ENCODE measurements at places on chromosomes 6 and 20.

GRCh38 chr6:22432060-22432459 is 135.2 kb upstream of the PRL start:
- no peak for DNase-seq

DNA sequence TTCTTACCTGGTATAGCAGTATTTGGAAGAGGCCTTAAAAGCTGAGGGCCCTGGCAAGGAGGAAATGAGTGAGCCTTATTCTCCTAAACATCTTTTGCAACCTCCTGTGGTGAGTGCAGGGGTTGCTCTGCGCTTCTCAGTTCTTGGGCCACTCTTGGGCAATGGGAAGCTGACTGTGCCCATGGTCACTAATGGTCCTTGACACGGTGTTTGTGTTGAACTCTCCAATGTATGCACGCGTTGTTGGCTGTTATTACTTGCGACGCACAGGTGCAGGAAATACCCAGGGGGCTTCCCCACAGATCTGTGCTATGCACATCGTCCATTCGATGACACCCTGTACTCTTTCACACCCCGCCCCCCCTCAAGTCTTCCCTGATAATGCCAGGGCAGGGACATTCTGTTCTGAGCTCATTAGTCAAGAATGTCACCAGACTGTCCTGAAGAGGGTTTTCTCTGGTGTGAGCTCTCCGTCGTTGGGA is 79.7 kb downstream of the EDN1 start:
- DNase-seq: no peak

GRCh38 chr6:44278315-44278714 is 8.1 kb downstream of the TMEM151B start:
- DNase-seq: no peak

DNA sequence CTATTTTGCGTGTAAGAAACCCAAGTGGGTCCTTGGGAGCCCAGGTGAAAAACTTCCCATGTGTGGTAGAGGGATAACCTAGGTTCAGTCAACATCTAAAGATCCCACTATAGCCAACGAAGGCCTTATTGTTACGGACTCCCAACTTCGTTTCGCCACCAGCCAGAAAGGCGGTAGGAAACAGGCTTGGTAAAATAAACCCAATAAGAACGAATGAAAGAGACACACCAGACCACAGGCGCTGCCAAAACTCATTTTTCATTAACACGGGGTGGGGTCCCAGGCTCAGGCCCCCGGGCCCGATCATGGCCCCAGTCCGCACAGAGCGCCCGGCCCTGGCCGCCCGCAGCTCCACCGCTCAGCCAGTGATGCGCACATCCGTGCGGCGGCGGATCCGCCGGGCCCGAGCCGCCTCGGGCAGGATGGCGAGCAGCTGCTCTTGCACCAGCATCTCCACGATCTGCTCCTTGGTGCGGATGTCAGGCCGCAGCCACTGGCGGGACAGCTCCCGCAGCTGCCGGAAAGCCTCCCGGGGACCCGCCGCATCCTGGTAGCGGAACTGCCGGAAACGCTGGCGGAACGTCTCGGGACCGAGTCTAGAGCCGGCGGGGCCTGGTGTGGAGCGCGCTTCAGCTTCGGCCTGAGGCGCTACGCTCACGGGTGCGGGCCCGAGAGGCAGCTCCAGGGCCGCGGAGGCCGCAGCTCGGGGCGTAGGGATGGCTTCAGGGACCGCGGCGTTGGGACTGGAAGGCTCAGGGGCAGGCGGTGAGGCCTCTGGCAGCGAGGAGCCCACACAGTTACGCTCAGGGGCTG is 709 bp downstream of the SCAND1 start:
- DNase-seq: peak; percentile 45

DNA sequence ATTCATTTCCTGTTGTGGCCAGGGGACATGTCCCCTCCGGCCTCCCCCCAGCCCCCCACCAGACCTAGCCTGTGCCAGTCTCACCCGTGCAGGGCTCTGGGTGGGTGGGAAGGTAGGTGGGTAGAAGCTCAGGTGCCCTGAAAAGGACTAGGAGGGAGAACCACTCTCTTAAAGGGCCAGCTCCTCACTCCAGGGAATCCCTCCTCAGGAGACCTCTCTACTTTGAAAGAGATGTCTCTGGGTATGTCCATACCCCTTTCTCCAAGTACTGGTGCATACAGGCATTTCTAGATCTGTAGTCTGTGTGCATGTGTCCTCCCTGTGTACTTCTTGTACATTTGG is 60.8 kb upstream of the EPB41L1 start:
- no peak for DNase-seq

DNA sequence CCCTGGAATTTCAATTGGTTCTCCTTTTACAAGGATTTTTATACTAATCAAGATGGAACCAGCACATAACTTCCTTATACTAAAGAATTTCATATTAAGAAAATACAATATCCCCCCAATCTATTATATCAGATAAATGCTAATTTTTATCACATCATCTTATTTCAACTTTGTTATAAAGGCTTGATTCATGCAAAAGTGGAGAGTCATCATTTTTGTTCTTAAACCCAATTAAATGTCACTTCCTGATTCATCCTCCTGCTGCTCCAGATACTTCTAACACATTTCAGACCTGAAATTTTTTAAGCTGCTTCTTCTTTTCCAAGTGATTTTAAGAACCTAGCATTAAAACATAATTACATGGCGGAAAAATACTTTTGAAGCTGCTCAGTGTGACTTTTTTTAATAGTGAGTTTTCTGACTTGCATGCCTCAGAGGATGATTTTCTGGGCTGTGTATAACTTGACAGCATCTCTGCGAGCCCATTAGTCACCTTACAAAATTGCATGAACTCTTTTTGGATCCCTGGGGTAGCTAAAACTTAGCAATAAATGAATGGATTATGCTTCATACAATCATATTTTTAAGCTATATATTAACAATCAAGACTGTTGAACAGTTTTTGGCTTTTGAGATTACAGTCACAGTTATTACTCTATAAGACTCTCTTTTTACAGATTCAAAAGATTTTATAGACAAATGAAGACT is 134.1 kb downstream of the ELOVL4 start:
- DNase-seq: no peak

- DNase-seq: no peak
These were observed 1.5 kb upstream of the PRSS35 start for GRCh38 chr6:83510791-83511190.

DNA sequence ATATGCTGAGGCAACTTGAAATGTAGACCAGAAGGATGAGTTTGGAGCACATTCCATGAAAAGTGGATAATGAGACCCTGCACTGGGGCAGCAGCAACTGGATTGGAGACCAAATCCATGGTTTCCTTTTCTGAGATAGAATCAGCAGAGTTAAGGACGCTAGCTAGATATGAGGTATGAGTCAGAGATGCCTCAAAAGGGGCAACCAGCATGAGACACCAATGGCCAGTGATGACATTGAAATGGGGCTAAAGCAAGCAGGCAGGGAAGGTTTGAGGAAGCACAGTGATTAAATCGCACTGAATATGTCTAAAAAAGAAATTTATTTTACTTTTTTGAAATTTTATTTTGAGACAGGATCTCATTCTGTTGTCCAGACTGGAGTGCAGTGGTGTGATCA is 802.4 kb downstream of the TFAP2A start:
- no peak for DNase-seq

GRCh38 chr6:54856129-54856528 is 9.6 kb downstream of the FAM83B start:
- no peak for DNase-seq

GRCh38 chr6:37024656-37025337 is 19.3 kb downstream of the FGD2 start:
- no peak for DNase-seq

- no peak for DNase-seq
These were observed 99.5 kb downstream of the FYN start for GRCh38 chr6:111773501-111774345.

GRCh38 chr6:161292145-161292544 is 18.3 kb upstream of the AGPAT4 start:
- DNase-seq: no peak

DNA sequence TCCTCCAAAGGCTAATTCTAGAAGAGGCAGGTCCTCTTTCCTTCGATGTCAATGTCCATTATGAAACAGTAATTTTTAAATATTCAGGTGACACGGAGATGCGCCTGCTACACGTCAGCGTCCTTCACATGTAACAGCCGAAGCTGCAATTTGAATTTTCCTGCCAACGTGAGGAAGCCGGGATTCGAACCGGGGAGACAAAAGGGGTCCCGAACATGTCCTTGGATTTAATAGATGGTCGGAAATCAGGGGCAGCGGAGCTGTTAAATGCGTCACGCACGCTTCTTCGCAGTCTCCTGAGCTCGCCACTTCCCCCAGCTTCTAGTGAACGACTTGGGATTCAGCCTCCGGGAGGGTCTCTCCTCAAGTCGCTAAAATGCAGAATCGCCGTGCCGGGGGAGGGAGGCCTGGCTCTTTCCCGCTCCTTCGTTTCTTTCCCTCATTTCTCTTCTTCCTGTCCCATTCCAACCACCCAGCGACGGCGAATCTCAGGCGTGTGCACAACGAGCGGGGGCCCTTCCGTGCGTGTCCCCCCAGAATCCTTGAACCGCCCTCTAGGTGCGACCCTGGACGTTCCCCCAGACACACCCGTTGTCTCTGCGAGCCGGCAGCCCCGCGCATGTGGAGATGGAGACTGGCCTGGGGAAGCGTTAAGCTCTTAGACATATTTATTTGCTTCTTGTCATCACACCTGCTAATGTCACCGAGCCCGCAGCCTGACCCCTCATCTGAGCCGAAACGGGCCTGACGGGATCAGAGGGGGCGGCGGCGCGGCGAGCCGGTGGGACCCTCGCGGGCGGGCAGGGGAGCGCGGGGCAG is 1.3 kb upstream of the FOXC1 start:
- no peak for DNase-seq

- no peak for DNase-seq
These were observed 236.2 kb upstream of the TAB2 start for GRCh38 chr6:149081281-149081680.

- no peak for DNase-seq
These were observed 180.5 kb downstream of the COL12A1 start for GRCh38 chr6:75025371-75025770.

DNA sequence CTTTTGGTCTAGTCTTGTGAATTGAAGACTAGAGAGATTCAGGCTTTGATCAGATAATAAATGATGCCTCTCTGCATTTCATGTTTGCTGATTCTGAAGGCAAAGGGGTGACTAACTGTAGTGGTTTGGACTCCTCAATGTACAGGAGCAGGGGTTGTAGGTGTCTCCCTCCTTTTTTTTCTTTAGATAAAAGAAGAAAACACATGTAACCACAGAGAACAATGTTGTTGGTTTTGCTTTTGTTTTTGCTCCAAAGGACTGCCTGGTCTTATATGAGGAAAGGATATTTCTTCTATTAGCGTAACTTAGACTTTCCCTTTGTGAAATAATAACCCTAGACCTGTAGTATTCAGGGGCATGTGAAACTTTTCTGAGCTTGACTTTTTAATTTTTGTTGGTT is 53.2 kb downstream of the RFPL4B start:
- DNase-seq: no peak

GRCh38 chr20:62805155-62805710 is 598 bp downstream of the OGFR start:
- peak; percentile 50 for DNase-seq

DNA sequence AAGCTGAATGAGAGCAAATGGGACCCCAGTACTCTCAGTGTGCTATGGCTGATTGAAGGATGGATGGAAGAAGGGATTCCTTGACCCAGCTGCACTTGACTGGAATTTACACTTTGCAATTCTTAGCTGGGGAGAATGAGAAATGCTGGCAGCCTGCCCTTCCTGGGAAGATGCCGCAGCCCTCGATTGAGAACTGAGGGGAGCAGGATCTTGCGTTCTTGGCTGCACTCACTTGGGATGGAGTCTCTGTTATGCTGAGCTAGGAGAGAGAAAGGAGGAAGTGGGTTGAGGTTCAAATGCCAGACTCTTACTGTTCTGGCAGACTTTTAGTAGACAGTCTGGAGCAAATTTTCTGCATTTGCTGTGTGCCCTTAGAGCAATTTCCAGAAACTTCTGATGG is 221.2 kb downstream of the FNDC1 start:
- DNase-seq: no peak

DNA sequence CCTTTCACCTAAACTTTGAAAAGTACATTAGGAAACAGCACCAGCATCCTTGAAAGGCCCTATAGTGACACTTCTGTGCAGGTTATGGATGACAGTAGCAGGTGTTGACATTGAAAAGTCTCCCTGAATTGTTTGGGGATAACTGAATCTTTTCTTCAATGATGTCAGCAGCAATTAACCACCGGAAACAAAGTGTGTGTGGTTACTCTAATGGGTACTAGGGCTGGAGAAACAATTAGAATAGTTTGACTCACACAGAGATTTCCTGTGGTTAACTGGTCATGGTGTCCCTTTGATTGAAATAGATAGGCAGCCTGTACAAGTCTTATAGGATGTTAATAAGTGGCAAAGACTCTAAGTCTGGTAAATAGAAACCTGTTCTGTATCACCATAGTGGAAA is 189.1 kb downstream of the TBX18 start:
- DNase-seq: no peak

DNA sequence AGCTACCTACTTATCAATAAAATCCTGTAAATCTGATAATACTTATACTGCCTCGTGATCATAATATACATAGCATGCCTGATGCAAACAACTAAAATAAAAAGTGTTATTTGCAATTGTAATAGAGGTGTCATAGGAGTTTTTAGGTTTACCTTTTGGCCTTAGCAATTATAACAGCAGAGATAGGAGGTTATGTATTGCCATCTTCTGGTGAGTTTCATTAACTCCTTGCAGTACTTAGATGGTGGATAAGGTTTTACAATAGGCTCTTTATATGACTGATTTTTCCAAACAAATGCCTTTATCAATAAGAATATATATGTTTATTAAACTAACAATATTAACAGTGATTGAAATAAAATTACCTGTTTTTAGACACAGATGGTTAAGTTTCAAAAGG is 27.8 kb upstream of the MYCT1 start:
- DNase-seq: no peak

GRCh38 chr6:45419571-45420082 is 41.9 kb upstream of the SUPT3H start:
- DNase-seq: peak; percentile 48
